ENCODE measurements at places on chromosomes 2 and 18. TPM values are rescaled to one million over a fixed set of nuclear protein-coding genes. Genes with fewer than 3 reads are reported as not detected.

Gene C2orf15
- not detected for total RNA-seq

Gene HOXD4
- 1.5 TPM for total RNA-seq

Gene ZNF2
- total RNA-seq: 4.4 TPM

Gene PAX8
- 2.8 TPM for total RNA-seq

Gene PCARE
- total RNA-seq: not detected

Gene MEP1B
- total RNA-seq: not detected

Gene NDUFS1
- total RNA-seq: 57.4 TPM

Gene SLC8A1
- 16.1 TPM for total RNA-seq

Gene NEMP2
- 8.8 TPM for total RNA-seq

Gene ANKRD36
- 36.0 TPM for total RNA-seq

Gene CYRIA
- 27.4 TPM for total RNA-seq

Gene UGT1A5
- total RNA-seq: not detected

Gene RAB31
- total RNA-seq: 91.6 TPM

Gene PPM1B
- 73.1 TPM for total RNA-seq

Gene HOXD1
- 1.8 TPM for total RNA-seq

Gene NOSTRIN
- 24.6 TPM for total RNA-seq

Gene SLC9A2
- total RNA-seq: under 0.01 TPM

Gene SIX2
- 2.9 TPM for total RNA-seq

Gene ALK
- total RNA-seq: 2.3 TPM

Gene BBS5
- total RNA-seq: 7.7 TPM

Gene SLC4A3
- total RNA-seq: 5.7 TPM

Gene KLHL30
- total RNA-seq: 0.68 TPM

Gene SH3BP4
- total RNA-seq: 35.6 TPM

Gene TGFA
- total RNA-seq: 2.0 TPM

Gene TAF4B
- total RNA-seq: 14.5 TPM

Gene OTOF
- 0.16 TPM for total RNA-seq

Gene RND3
- 15.3 TPM for total RNA-seq

Gene SNED1
- 40.3 TPM for total RNA-seq

Gene POTEI
- not detected for total RNA-seq

Gene SPATA3
- not detected for total RNA-seq

Gene ALKAL2
- total RNA-seq: 5.3 TPM

Gene DNER
- 0.57 TPM for total RNA-seq

Gene FHOD3
- 4.9 TPM for total RNA-seq

Gene SCN9A
- 8.1 TPM for total RNA-seq

Gene HOXD10
- total RNA-seq: not detected

Gene ERBB4
- 0.66 TPM for total RNA-seq

Gene RESP18
- not detected for total RNA-seq

Gene DHRS9
- 4.3 TPM for total RNA-seq

Gene VWA3B
- not detected for total RNA-seq

Gene COLEC12
- total RNA-seq: 56.4 TPM

Gene TCF7L1
- total RNA-seq: 2.7 TPM

Gene ALPG
- total RNA-seq: not detected

Gene UGT1A10
- not detected for total RNA-seq

Gene TUBA3E
- total RNA-seq: not detected

Gene SRD5A2
- total RNA-seq: not detected

Gene MEIS1
- 12.2 TPM for total RNA-seq

Gene RAD51AP2
- total RNA-seq: not detected

Gene ZSWIM2
- total RNA-seq: not detected

Gene TMEM37
- 57.7 TPM for total RNA-seq

Gene FAM237A
- not detected for total RNA-seq

Gene TBR1
- total RNA-seq: not detected

Gene CLHC1
- total RNA-seq: 7.3 TPM

Gene FRZB
- total RNA-seq: 0.68 TPM

Gene EVA1A
- 0.33 TPM for total RNA-seq

Gene C18orf54
- 2.1 TPM for total RNA-seq
